ENCODE measurements at places on chromosomes 11 and 22.
A peak's percentile ranks its signal among the peaks of the same experiment; 100 is the strongest.

GRCh38 chr22:38697425-38698089 lies 3.2 kb downstream of the JOSD1 start:
- DNase-seq = no peak

- DNase-seq = no peak
Observed at GRCh38 chr11:56333156-56333555, 12.7 kb upstream of the OR8K1 start.

DNA sequence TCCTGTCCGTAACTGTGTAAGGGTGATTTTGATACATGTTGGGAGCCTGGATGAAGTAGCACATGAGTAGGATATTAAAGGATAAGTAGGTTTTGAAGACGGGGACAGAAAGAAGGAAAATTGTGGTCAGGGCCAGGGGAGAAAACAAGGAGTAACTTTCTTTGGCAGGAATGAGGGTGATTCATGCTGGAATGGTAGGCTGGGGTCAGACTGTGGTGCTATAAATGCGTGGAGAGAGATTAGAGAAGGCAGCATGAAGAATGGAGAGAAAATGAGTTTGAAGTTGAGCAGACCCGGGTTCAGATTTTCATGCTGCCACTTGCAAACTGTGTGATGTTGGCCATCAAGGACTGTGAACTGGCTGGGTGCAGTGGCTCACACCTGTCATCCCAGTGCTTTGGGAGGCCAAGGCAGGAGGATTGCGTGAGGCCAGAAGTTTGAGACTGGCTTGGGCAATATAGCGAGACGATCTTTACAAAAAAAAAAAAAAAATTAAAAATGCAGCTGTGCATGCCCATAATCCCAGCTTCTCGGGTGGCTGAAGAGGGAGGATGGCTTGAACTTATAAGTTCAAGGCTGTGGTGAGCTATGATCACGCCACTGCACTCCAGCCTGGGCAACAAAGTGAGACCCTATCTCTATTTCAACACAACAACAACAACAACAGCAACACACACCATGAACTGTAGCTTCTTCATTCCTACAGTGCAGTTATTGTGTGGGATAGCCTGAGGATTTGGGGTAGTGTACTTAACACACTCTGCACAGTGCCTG lies 22.3 kb downstream of the ZBTB16 start:
- no peak for DNase-seq

GRCh38 chr11:35335226-35335625 lies 84.1 kb downstream of the SLC1A2 start:
- DNase-seq = no peak

DNA sequence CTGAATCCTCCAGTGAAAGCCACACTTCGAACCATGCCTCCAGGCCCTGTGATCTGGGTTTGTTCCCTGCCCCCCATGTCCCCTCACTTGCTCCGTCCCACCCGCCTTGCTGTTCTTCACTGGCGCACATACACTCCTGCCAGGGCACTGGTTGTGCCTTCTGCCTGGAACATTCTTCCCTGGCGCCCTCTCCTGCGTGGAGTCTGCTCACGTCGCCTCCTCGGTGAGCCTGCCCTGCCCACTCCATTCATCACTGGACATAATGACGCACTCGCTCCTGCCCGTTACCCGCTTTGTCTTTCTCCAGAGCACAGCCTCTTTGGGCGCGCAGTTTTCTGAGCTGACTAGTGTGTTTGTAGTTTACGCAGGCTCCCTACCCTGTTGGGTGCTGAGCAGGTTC lies 21.0 kb upstream of the MIEF1 start:
- DNase-seq = no peak

DNA sequence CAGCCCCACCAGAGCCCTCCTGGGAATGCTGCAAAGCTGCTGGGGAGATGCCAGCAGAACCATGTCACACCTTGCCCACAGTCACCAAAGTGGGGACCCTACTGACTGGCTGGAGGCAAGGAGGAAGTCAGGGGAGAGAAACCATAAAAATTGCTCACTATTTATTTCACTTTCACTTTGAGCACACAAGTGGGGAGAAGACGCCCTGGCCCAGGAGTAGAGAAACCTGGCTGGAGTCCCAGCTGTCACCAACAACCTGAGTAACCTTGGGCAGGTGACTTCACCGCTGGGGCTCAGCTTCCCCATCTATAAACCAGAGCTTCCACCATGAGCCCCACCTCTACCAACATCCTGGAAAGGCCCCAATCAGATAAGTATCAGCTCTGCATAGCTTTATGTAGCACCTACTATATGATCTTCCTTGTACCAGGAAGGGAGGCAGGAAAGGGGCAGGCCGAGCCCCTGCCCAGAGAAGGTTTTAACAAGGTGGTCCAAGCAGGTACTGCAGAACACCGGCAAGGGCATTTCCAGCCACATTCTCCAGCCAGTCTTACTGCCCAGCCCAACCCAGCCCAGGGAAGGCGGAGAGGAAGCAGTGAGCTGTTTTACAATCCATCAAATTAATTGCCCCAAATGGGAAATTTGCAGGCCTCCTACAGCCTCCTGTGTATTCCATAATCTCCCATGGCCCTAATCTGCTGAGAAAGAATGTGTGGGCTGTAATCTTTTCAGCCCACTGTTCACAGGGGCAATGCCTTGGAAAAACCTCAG lies 27.6 kb downstream of the PLEKHA7 start:
- DNase-seq = peak; percentile 91

GRCh38 chr11:110434952-110435779 lies 5.4 kb downstream of the FDX1 start:
- DNase-seq = no peak

GRCh38 chr11:1555713-1556153 lies 16.3 kb downstream of the DUSP8 start:
- no peak for DNase-seq

DNA sequence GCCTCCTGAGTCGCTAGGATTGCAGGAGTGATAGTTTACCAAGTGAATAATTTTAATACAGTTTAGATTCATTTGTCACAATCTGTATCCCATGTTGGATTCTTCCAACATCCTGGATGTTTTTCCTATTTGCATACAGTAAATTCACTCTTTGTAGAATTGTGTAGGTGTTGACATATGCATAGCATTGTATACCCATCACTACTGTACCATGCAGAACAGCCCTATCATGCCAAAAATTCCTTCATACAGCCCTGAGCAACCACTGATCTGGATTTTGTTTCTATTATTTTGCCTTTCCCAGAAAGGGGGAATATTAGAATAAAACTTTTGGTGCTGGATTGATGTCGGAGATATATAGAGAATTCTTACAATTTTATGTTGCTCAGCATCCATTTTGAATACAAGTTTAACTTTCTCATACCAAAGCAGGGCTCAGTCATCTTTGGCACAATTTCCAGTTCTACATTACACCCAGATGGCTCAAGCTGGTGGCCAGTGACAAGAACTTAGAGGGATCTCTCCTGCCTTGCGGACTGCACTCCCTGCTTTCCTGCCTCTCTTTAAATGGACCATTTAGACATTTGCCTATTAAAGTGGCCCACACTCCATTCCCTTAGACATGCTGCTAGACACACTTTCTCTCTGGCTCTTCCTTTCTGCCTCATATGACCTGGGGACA lies 45.4 kb upstream of the CFAP300 start:
- DNase-seq = no peak

DNA sequence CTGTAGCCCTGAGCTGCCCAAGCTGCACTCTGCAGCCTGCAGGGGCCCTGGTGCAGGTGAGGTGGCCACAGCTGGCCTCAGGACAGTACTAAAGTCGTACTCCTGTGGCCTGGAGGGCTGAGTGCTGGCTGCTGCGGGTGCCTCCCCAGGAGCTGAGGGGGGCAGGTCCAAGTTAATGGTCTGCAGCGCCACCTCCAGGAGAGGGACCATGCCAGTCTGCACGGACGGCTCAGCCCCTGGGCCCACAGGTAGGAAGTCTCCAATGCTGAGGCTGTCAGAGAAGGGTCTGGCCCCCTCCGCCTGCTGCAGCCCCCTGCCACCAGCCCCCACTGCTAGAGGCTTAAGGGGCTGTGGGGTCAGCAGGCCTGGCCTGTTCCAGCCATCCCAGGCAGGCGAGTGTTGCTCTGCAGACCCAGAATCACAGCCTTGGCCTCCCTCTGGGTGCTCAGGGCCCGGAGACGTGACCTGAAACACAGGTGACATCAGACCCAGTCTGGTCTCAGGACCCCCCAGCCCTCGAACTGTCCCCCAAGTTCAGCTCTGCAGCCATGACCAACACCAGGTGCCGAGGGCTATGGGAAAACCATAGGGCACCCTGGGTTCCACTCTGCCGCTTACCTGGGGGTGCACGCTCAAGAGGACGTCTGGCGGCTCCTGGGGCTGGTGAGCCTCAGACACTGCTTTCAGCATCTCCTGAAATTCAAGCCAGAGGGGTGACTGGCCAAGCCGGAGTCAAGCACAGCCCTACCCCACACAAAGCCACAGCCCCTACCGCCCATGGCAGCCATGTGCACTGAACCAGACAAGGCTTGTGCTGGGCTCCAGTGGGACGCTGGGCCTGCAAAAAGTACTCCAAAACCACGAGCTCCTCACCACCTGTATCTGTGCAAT lies 20.8 kb downstream of the SELENOO start:
- DNase-seq = no peak

- no peak for DNase-seq
Observed at GRCh38 chr11:45928535-45929215, 6.2 kb downstream of the LARGE2 start.

DNA sequence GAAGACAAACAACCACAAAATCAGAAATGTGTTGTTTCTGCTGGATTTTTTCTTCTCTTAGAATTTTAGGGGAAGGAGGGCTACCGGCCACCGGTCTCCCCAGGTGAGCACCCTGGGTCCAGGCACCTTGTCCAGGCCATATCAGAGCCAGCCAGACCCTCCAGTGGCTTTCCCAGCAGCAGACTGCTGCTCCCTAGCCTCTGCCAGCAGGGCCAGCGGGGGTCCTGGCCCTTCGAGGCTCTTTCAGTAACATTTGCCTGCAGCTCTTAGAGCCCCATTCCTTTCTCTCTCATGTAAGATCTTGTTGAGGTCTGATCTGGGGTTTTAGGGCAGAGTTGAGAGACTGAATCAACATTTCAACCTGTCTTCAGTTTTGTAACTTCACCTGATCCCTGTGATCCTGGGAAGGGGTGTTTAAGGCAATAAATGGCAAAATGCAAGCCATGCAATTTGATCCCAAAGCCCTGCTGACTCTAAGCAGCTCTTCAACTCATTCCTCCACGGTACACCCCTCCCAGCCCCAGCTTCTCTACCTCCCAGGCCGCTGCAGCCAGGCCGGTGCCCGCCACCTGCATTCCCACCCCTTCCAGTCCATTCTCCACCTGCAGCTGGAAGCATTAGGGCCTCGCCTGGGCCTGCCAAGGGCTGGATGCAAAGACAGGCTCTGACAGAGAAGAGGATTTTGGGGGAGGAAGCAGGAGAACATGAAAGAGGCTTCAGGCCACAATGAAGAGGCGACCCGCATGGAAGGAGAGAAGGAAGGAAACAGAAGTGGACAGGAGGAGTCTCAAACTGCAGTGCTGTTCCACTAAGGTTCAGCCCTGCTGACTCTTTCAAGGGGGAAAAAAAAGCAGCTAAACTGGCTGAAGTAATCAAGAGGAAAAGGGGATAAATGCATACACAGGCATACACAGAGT lies 113.0 kb upstream of the FGF3 start:
- peak; percentile 6 for DNase-seq

- DNase-seq = no peak
Observed at GRCh38 chr22:36334081-36334820, 53.5 kb downstream of the MYH9 start.

GRCh38 chr11:76153571-76153923 lies 52.8 kb downstream of the WNT11 start:
- peak; percentile 23 for DNase-seq

DNA sequence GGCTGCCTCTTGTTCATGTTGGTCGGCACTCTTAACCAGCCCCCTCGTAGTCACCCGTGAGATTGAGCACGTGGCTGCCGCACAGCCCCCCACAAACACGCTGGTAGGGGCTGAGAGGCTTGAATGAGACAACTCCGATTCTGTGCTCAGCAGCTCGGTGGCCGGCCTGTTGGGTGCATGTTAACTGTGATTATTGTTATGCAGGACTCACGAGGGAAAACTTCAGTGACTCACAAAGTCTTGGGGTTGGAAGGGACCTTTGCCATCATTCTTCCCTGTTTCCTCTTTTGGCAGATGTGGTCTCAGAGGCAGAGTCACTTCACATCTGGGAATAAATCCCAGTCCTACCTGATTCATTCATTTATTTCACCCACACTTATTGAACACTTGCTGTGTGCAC lies 75.2 kb downstream of the ADAMTS15 start:
- no peak for DNase-seq

DNA sequence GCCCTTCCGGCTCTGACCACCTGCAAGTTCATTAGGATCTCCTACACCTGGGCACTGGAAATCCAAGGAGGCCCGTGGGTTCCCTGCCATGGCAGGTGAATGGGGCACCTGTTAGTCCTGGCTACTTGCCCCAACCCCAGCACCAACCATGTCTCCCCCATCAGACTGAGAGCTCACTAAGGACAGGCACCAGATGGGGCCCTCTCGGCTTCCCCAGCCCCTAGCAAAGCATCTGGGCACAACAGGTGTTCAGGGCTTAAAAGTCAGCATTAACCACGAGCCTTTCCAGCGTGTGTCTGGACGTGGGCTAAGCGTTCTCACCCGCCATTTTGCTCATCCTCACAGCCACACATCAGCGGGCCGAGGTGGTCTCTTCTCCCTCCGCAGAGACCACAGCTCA lies 2.2 kb downstream of the SULT4A1 start:
- peak; percentile 15 for DNase-seq

- no peak for DNase-seq
Observed at GRCh38 chr22:46764779-46765485, 2.5 kb downstream of the TBC1D22A start.

GRCh38 chr11:1733716-1734640 lies 16.4 kb downstream of the IFITM10 start:
- no peak for DNase-seq

DNA sequence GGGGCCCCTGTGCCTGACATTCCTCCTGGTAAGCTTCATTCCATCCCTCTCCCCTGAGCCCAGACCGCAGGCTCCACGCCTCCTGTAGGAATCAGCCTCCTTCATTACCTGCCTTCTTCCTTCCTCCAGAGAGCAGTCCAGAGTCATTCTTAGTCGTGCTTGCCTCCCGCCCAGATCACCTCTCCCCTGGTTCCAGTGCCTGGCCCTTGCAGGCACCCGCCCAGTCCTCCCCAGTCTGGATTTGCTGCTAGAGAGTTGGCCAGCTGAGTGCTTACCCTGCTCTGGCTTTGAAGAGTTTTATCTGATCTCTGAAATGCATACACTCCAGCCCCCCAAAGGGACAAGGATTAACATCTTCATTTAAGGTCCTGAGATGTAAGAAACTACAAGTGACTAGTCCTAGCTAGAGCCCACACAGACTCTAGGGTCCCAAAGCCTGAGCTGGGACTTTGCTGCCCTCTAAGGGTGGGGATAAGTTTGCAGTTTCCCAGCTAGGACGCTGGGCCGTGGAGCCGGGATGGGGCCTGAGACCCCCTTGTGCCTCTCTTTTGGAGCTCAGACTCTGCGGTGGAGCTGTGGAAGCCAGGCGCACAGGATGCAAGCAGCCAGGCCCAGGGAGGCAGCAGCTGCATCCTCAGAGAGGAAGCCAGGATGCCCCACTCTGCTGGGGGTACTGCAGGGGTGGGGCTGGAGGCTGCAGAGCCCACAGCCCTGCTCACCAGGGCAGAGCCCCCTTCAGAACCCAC lies 1.6 kb downstream of the NR1H3 start:
- DNase-seq = peak; percentile 81

- DNase-seq = no peak
Observed at GRCh38 chr11:121117788-121118187, 16.7 kb downstream of the TECTA start.

DNA sequence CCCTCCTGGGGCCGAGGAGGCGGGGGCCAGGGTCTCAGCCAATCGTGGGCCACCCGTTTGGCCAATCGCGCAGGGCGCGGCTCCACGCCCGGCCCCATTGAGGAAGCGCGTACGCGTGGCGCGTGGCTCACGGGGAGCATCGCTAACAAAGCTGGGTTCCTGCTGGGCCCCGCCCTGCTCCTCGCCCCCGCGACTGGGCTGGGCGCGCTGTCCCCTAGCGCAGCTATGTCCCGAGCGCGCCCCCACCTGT lies 614 bp upstream of the ASCL2 start:
- peak; percentile 66 for DNase-seq

Measured in mucosa of descending colon (tissue), 3 donors.